ENCODE measurements at places on chromosomes 3 and 15.

GRCh38 chr3:52068730-52069129 lies 12.4 kb upstream of the DUSP7 start:
- no peak for DNase-seq

DNA sequence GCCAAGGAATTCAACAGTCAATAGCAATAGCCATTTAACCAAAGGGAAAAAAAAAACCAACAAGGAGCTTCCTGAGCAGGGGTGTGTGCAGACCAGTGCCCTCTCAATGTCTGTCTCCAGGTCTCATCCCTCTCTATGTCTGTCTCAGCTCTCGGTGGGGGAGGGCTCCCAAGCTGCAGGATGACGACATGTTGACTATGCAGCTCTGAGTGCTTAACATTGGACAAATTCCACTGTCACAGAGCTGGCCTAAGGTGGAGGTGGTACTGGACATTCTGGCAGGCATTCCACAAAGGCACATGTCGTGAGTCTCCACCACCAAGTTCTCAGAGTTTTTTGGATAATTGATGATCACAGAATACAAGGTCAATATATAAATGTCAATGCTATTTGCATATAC lies 2.0 kb upstream of the CAPN7 start:
- no peak for DNase-seq

DNA sequence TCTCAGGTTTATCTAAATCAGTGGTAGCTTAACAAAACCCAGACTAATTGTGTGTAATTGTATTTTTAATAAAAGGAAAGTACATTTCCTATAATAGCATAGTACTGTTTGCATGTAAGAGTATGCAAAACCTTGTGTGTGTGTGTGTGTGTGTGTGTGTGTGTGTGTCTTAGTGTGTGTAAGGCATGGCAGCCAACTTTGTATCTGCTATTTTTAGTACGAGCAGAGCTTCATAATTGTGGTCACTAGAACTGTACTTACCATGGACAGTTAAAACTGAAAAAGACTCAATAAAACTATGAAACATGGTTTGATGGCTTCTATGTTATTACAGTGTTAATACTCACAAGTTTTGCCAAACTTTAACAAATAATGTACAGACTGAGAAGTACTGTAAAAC lies 6.2 kb downstream of the P2RY1 start:
- no peak for DNase-seq

GRCh38 chr3:68207327-68207726 lies 552.9 kb upstream of the SUCLG2 start:
- DNase-seq, result no peak

GRCh38 chr15:56495533-56495932 lies 30.6 kb upstream of the MNS1 start:
- DNase-seq, result no peak

- DNase-seq, result no peak
These were observed 123.9 kb downstream of the FOXB1 start for GRCh38 chr15:60128000-60128376.

GRCh38 chr15:43134157-43134635 lies 810 bp downstream of the TMEM62 start:
- DNase-seq, result no peak

GRCh38 chr3:7843441-7843840 lies 658.2 kb upstream of the LMCD1 start:
- no peak for DNase-seq

- no peak for DNase-seq
These were observed 45.8 kb downstream of the OPA1 start for GRCh38 chr3:193638833-193639232.
